NCI-H1930 (cell line): ENCODE measurements at places on chromosomes 4 and X.

- no peak for DNase-seq
Observed at GRCh38 chr4:62871078-62871477, 1538.2 kb downstream of the TECRL start.

DNA sequence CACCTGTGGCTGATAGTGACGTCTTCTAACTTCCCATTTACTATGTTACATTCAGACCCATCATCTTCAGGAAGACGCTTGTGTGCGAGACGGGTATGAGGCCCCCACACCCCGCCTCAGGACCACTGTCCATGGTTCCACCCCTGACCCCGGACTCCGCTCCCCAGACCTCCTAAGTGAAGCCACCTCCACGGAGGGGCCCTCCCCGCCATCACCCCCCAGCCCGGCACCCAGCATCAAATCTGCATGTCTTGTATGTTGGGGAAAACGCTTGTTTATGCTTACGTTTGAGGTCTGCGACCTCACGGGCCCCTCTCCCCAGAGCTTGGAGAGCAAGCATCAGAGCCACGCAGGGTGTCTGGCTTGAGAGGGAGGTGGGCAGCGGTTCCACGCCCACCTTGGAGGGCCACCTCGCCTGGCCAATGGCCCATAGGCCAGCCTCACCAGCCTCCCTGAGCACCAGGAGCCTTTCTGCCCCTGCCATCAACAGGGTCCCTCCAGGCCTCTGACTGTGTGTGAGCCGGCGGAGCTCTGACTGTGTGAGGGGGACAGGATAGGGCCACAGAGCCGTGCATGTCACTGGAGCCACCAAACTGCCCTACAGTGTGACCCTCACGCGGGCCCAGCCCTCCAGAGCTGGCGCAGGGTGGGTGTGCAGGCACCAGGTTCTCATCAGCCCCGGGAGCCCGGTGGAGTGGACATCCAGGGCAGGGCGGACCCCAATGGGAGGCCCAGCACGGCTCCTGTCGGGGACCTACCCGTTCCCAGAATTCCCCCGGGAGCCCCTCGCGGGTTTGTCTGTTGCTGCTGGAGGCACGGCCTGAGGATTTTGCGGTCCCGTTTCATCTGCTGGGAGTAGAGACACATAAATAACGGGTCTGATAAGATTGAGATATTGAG, 88.4 kb upstream of the NKX1-1 start:
- DNase-seq, result no peak

- DNase-seq, result no peak
Observed at GRCh38 chrX:49312176-49312575, 8.7 kb downstream of the GAGE10 start.

DNA sequence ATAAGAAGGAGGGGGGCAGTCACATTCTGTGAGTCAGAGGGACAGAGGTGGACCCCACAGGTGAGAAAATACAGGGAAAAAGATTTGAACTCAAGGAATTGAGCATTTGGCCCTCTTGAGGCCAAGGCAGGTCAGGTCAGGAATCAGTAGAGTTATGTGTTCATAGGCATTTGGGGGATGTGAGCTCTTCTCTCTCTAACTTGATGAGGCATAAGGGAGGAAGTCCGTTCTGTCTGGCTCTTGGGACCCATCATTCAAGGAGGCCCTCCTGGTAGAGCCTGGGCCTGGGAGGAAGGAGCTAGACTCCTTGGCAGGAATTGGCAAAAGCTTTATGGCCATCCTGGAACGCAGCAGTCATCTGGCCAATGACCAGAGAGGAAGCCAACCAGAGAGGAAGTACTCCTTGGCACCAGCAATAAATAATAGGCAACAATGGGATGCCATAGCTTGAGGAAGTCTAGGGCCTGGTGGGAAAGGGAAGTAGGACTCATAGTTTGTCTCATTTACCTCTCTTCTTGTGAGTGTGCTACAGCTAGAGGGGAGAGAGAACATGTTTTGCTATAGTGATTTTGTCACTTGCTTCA, 53.0 kb downstream of the MSN start:
- DNase-seq, result no peak

DNA sequence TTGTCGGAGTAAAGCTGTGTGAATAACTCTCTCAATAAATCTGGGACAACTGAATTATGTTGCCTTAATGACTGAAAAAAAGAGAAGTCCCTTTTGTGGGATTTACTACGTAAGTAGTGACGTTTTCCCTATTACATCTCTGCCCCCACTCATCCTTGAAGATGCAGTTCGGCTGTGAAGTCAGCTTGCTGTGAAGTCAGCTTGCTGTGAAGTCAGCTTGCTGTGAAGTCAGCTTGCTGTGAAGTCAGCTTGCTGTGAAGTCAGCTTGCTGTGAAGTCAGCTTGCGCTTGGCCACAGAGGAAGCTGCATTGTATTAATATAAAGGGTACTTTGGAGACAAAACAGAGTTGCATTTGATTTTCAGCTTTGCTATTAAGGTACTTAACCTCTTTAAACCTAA, 8.0 kb upstream of the VAMP7 start:
- DNase-seq, result no peak

DNA sequence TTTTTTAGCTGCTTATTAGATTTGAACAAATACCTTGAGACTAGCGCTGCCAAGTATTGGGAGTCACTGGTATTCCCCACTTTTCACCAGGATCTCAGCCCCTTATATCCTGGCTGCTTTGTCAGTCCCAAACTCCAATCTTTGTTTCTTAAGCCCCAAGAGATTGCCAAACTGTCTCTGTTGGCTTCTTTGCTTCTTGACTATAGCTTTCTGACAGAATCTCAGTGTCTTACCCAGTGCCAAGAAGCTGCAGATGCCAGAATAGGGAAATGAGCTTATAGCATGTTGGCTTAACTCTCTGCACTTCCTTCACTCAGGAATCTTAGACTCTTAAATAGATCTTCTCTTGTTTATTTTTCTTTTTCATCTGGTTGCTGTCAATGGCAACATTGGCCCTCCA, 297.5 kb upstream of the DCAF8L1 start:
- no peak for DNase-seq

DNA sequence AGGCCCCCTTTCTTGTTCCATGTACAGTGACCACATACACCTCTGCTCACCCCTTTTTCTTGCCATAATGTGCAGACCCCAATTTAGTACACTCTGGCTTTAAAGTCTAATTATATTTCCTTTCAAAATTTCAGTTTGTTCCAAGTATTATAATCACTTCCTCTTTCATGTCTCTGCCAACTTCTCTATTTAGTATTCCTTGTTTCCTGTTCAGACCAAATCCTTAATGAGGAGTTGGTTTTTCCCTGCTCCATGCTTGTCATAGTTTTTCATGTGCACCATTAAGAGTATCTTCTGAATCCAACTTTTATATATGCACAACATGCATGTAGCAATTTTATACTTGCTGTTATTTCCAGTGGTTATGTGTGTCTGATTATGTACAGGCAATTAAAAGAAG, 32.3 kb downstream of the USP53 start:
- DNase-seq, result no peak

DNA sequence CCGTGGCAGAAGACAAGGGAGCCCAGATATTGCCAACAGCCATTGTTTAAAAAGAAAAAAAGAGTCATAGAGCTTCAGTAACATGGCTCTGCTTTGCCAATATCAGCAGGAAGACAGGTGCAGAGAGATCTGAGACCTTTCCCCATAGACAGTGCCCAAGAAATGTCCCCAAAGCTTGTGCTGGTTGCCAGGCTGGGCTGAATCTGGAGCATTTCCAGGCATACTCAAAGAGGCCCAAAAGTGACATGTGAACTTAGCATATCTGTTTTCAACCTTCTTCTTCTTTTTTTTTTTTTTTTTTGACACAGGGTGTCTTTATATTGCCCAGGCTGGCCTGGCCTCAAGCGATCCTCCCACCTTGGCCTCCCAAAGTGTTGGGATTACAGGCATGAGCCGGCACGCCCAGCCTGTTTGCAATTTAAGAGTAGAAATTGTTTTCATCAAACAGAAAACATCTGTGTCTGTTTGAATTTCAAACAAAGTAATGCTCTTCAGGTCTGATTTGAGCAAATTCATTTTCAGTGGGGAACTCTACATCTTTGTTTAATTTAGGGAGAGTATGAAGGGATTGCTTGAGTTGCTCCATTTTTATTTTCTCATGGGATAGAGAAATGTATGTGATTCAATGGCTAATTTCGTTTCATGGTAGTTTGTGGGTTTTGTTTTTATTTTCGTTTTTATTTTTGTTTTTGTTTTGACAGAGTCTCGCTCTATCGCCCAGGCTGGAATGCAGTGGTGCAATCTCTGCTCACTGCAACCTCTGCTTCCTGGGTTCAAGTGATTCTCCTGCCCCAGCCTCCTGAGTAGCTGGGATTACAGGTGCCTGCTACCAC, 56.6 kb upstream of the RBM47 start:
- no peak for DNase-seq

DNA sequence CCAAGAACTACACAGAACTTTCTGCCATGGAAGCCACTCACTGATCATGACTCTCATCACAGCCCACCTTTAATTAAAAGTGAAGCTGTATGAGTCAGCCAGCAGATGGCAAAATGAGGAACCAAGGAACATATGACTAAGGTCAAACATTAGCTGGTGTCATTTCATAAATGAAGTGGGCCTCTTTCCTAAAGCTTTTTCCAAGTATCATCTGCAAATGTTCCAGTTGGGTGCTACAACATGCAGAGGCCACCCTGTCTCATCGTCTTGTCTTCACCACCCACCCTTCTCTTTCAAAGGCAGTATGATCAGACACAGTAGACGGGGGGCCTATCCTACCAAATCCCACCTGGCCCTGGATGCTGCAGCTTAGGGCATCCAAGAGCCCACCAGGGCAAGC, 9.2 kb upstream of the EOLA1 start:
- no peak for DNase-seq

DNA sequence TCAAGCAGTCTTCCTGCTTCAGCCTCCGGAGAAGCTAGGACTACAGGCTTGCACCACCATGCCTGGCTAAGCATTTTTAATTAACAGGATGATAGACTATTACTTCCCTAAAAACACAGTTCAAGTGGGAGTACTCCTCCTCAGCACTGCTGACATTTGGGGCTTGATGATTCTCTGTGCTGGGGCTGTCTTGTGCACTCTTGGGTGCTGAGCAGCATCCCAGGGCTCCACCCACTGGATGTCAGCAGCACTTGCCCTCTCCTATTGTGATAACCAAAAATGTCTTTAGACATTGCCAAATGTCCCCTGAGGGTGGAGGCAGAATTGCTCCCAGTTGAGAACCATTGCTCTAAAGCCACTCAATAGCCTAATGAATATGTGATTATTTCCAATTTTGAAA, 60.4 kb downstream of the CLCN4 start:
- DNase-seq, result no peak

GRCh38 chrX:71111921-71112431, 599 bp upstream of the IL2RG start:
- no peak for DNase-seq

DNA sequence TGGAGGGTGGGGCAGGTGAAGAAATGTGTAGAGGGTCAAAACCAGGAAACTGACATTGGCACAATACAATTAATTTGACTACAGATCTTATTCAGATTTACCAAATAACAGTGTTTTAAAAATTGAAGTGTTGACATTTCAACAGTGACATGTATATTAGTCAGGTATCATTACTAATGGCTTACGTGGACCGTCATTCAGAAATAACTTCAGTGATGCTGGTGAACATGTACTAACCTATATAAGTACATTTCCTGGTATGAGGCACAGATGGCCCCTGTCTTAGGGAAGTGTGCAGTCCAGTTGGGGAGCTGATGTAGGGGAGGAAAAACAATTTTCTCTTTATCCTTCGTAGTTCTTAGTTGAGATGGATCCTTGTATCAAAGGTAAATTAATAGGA, 22.3 kb upstream of the MAOA start:
- no peak for DNase-seq

DNA sequence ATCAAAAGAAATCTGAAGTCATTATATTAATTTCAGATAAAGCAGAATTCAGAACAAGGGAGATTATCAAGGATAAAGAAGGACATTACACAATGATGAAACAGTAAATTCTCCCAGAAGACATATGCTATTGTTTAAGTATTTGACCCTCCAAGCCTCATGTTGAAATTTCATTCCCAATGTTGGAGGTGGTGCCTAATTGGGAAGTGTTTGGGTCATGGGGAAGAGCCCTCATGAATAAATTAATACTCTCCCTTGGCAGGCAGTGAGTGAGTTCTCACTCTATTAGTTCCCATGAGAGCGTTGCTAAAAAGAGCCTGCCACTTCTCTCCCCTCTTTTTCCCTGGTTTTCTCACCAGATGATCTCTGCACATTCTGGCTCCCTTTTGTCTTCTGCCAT, 249.9 kb upstream of the GRIA3 start:
- DNase-seq, result no peak

DNA sequence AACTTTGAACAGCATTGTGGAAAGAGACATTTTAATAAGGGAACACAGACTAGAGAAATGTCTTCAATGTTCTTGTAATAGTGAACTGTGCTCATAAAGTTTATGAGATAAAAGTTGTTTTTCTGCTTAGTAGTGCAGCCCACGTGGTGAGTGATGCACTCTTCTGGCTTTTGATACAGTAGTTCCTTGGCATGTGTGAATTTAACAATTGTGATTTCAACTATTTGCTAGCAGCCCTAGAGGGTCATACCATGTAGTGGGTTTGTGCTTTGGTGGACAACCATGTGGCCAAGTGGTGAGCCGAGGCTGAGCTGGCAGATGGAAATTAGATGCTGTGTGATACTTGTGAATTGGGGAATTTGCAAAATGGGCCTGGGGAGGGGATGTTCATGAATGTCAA, 116.2 kb upstream of the SLC4A4 start:
- no peak for DNase-seq

DNA sequence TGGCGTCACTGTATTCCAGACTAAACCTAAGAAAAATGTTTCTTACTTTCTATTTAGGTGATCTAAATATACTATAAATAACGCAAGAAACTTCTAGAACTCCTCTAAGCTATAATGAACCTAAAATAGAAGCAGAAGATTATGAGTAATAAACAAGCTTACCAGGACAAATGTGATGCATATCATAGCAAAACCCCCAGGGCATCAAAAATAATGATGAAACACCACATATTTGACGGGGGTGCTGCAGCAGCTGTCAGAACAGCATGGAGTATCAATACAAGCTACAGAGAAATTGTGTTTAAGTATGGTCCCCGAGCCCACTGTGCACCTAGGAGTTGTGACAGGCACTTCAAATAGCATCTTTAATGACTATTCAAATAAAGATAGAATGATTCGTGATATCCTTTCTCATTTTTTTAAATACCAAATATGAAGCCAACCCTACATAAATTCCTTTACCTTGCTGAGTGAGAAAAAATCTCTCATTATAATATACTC, 337.3 kb downstream of the CENPC start:
- no peak for DNase-seq
